GM03348 (cell line): ENCODE measurements at places on chromosomes 6 and 20.

- no peak for DNase-seq
These were observed 312.0 kb downstream of the SAMD5 start for GRCh38 chr6:147820520-147820919.

DNA sequence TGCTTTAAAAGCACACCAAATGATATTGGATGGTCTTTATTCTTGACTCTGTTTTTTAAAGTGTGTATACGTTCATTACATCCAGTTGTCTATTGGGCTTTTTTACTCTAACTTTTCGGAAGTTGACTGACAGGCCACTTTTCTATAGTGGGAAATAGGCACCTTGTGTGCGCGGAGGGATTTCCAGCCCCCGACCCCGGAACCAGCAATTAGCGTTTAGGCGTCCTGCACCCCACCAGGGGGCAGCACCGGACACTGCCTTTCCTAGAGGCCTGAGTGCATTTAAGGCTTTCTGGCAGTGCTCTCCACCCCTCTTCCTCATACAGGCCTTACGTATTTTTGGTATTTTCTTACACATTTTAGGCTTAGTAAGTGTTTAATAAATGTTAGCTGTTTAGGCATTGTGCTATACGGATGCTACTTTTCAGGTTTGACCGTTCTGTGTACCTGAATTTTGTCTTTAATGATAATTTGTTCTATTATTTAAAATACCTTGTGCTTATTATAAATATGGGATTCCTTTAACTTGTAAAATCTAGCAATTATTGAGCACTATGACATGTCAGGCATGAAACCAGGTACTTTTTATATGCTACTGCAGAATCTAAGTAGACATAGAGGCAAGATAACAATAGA is 231.8 kb downstream of the BCKDHB start:
- no peak for DNase-seq

DNA sequence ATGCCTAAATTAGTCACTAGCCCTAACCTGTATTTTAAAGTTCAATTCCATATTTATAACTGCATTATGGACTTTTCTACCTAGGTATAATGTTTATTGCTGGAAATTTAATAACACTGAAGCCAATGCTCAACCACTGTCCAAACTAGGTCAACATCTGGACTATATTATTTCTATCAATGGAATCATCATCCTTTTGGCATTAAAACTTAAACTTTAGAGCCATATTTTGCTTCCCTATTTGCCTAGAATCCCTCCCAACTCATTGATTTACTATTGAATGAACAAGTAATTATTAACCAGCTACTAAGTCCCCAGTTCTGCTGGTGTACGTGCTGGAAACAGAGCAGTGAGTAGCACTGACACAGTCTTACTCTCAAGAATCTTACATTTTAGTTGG is 291.7 kb upstream of the SPTLC3 start:
- DNase-seq, result no peak

DNA sequence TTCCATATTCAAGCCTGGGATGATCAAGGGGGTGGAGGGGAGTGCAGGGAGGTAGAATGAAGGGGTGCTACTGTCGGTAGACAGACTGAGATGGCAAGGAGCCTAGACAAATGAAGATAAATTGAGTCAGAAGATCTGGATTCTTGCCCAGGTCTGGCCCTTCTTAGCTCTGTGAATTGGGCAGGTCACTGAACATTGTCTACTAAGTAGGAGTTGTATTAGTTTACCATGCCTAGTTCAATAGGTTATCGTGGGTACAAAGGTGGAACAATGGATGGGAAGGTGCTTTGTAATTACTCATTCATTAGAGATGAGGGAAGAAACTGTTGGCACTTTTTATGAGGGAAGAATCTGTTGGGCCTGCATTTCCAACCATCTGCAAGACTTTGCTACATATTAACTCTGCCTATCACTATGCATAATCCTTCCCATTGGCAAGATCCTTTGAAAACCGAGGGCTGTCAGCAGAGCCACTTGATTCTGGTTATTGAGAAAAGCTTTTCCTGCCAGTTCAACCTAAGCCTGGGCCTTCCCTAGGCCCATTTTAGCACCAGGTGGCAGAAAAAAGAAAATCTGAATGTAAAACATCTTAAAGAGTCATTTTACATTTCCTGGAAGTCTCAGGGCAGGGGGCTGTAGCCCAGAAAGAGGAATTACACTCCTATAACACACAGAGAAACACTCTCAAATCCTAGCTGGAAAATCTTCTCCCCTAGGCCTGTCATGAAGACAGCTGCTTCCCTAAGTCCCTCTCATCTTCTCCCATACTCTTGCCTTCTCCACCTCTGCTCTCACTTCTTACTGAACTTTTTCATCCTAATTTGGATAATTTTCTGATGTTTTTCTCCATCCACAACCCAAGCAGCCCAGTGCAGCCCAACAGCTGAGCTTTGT is 103.5 kb downstream of the CD24 start:
- DNase-seq, result no peak

DNA sequence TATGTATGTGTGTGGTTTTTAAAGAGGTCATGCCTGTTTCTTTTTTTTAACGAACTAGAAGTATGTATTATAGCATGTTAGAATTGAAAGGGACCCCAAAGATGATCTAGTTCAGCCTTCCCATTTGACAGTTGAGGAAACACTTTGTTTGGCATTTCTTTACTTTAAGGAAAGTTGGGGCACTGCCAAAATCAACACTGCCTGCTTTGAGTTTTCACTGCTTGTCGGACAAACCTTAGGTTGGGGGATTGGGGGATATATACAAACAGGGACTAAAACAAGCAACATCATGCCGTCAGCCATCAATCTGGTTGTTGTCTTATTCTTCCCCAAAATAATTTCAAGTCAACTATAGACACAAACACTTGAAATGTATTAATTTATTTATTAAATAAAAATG is 14.1 kb upstream of the CALHM6 start:
- no peak for DNase-seq
